Activated T-helper 17 cell treated with anti-CD3 and anti-CD28 coated beads, Interleukin-2, amount 50 U/mL, for 72 hours (primary cell): ENCODE measurements at places on chromosomes 13 and 19. TPM values are rescaled to one million over a fixed set of nuclear protein-coding genes. Genes with fewer than 3 reads are reported as not detected.

The CGB2 gene
- not detected for total RNA-seq

The CEBPA gene
- 0.26 TPM for total RNA-seq

- peak; percentile 89 for ATAC-seq
Observed at GRCh38 chr19:39558624-39559117, 18.7 kb upstream of the EID2 start.

- ATAC-seq, result no peak
Observed at GRCh38 chr19:35041548-35042055, at the start of gene HPN. HPN (plus strand) TSS chr19:35041721; CDS start chr19:35042507, 786 bp downstream.

DNA sequence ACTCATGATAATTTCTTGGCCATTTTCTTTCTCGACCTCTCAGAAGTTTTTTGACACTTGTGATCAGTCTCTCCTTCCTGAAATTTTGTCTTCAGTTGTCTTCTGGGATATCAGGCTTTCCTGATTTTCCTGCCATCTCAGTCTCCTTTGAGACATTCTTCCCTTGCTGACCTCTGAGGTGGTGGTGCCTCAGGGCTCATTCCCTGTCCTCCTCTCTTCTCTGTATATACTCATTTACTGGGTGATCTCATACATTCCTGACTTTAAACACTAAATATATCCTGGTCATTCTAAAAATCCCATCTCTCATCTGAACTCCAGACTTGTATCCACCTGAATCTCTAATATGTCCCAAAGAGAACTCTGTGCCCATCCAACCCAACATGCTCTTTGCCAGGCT lies 31.3 kb upstream of the STARD13 start:
- no peak for ATAC-seq

The FBXO27 gene
- total RNA-seq, result 0.43 TPM

DNA sequence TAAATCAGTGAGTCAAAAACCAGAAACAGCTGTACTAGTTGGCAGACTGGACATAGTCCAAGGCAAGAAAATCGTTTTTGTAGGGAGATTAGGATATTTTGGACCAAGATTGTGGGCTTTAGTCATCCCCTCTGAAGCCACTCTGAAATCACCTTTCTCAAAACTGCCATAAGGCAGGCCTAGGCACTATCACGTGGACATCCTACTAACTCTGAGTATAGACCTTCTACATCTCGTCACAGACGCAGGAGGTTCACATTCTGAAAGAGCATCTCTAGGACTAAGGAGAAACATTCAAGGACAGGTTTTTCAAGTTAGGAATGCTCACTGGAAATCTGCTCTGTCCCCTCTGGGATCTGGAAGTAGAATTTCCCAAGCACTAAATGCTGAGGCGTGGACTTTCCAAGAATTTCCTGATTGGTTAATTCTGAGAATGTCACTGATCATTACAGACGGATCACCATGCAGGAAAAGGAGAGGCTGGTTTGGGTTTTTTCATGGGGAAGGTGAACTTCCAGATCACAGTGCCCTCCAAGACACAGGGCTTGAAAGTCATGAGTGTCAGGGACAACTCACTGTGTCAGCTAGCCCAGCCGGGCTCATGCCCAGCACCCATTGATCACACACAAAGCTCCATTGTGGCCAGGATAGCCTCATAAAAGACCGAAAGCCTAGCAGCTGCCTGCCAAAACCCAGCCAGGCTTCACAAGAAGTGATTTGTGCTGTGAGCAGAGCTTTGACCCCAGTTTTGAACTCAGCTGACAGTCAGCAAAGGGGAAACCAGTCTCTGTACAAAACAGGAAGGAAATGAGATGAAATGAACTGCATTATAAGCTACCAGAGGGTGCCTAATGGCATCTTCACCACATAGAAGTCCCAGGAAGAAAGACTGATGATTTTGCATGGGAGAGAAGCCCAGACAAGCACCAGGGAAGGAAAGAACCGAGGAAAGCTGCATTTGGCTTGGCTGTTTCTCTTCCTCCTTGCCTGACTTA lies 2.7 kb upstream of the RUBCNL start:
- peak; percentile 27 for ATAC-seq

- no peak for ATAC-seq
Observed at GRCh38 chr19:15166700-15167099, 34.1 kb downstream of the NOTCH3 start.

- no peak for ATAC-seq
Observed at GRCh38 chr13:106155411-106155810, 380.1 kb downstream of the EFNB2 start.

- peak; percentile 85 for ATAC-seq
Observed at GRCh38 chr19:289651-290371, 1.4 kb downstream of the PLPP2 start.

- ATAC-seq, result no peak
Observed at GRCh38 chr13:103199380-103200088, 133.3 kb upstream of the SLC10A2 start.

- ATAC-seq, result no peak
Observed at GRCh38 chr13:69921156-69921555, 186.5 kb upstream of the ATXN8OS start.

- ATAC-seq, result no peak
Observed at GRCh38 chr13:111866731-111867245, 200.2 kb upstream of the SOX1 start.

- no peak for ATAC-seq
Observed at GRCh38 chr13:37561031-37561430, 37.5 kb downstream of the POSTN start.

The SERP2 gene
- not detected for total RNA-seq

GRCh38 chr19:36963280-36963679 lies 47.1 kb downstream of the ZNF568 start:
- ATAC-seq, result no peak

- peak; percentile 84 for ATAC-seq
Observed at GRCh38 chr13:28582225-28582891, 76.6 kb upstream of the POMP start.

DNA sequence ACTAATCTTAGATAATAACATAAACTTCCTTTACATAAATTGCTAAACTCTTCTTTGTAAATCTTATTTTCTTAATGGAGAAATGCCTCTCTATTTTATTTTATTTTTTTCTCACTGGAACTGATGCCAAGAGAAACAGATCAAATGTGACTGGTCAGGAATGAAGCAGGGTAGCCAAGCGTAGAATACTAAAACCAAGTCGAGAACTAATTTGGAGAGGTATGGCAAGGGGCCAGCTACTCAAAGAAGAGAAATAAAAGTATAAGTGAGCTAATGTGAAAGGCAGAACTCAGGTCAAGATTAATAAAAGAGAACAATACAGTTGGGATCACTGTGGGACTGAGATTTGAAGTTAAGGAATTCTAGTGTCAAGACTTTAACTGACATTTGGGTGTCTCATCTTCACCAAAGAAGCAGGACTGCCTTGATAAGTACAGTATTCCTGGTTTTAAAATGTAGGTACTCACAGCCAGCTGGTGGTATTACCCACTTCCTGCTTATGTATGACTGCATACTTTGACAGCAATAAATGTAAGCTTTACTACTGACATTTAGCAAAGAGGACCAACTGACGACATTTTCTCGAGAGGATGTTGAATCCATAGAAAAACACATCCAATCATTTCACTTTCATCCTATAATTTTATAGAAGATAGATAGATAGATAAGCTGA lies 1192.2 kb downstream of the EFNB2 start:
- ATAC-seq, result no peak

DNA sequence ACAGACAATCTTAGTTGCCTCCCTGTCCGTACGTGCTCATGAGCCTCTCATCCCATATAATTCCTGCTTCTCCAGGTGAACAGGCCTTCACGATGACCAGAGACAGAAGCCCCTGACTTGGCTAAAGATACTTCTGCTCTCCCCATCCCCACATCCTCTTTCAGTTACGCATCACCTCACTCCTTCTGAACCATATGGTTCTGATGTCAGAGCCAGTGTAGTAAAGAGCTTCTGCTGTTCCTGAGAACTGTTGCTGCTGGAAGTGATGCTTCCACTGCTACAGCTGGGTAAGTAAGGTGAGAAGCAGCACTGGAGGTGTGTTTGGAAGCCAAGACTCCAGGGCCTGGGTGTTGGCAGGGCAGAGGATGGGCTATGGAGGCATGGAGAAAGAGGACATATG lies 12.9 kb downstream of the SIGLECL1 start:
- no peak for ATAC-seq

GRCh38 chr19:3617463-3617862 lies 9.1 kb downstream of the CACTIN start:
- no peak for ATAC-seq

The GIPR gene
- total RNA-seq, result 7.5 TPM

DNA sequence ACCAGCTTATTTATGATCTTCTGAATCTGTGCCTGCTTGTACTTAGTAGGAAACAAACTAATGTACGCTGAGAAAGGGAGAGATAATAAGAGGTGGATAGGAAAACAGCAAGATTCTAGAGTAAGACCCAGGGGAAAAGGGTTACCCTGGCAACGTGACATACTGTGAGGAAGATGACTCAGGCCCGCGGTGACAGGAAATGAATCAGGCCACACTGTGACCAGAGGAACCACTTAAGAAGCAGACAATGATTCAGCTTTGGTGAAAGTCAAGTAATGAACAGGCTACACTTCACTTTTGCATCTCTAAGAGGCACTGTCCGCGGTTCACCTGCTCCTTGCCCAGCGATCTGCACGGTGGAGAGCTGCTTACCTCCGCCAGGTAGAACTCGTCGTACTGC lies 158.2 kb downstream of the NALCN start:
- ATAC-seq, result peak; percentile 99
